ENCODE measurements at places on chromosomes 4 and X.

DNA sequence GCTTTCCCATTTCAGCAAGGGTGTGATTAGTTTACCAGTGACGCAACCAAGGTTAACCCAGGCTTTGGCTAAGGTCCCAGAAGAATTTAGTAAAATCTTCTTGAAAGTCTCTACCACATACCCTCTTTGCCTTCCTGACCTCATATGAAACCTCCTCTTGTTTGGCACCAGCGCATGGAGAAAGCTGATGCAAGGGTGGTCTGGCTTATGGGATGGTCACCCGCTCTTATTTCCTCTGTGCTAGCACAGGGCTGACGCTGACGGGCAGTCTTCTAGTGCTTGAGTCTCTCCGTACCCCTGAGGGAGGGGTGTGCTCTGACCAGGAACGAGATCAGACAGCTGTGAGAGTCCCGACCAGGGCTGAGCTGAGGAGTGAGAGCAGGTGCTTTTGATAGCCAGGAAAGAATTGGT, 137.6 kb downstream of the TENM3 start:
- no peak for DNase-seq

DNA sequence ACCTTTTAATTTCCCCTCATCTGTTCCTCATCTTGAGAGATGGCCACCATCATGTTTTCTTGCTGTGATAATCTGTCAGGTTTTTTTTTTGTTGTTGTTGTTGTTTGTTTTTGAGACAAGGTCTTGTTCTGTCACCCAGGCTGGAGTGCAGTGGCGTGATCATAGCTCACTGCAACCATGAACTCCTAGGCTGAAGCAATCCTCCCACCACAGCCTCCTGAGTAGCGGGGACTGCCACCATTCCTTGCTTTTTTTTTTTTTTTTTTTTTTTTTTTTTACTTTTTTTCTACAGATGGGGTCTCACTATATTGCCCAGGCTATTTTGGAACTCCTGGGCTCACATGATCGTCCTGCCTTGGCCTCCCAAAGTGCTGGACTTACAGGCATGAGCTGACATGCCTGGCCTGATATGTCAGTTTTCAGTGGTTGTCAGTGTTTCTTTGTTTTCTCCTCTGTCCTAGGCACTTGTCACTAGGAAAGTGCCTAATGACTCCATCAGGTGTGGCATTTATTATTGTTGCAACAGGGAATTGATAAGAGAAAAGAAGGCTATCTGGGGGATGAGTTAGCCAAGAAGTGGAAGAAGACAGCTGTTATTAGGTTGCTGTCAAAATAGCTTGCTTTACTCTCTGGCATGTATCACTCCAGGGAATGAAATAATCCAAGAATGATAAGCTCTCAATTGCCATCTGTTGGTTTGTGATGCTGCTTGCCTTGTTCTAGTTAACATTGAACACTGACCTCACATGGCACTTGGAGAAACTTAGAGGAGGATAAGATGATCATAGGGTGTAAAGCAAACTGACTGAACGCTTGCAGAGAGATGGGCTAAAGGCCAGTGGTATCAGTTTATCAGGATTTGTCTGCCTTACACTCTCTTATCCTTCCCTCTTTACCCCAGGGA, 41.7 kb downstream of the TMEM164 start:
- DNase-seq: no peak

GRCh38 chrX:153736071-153736820, 11.6 kb downstream of the ABCD1 start:
- DNase-seq: no peak

GRCh38 chr4:82201805-82202641, 171.8 kb downstream of the HNRNPD start:
- no peak for DNase-seq

DNA sequence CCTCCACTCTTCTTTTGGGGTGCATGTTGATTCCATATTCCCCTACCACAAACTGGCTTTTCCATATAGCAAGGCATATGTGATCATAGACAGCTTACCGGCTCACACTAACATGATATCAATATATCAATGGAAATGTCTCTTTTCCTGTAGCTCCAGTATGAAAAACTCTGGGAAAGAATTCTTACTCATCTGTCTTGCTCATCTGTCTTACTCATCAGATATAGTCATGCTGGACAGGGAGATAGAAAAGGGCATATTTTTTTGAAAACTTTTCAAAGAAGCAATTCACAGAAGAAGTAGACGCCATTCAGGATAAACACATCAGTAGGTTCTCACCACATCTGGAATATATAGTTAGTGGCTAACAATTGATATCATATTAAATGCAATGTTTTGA, 794.7 kb downstream of the RAB28 start:
- DNase-seq: no peak

DNA sequence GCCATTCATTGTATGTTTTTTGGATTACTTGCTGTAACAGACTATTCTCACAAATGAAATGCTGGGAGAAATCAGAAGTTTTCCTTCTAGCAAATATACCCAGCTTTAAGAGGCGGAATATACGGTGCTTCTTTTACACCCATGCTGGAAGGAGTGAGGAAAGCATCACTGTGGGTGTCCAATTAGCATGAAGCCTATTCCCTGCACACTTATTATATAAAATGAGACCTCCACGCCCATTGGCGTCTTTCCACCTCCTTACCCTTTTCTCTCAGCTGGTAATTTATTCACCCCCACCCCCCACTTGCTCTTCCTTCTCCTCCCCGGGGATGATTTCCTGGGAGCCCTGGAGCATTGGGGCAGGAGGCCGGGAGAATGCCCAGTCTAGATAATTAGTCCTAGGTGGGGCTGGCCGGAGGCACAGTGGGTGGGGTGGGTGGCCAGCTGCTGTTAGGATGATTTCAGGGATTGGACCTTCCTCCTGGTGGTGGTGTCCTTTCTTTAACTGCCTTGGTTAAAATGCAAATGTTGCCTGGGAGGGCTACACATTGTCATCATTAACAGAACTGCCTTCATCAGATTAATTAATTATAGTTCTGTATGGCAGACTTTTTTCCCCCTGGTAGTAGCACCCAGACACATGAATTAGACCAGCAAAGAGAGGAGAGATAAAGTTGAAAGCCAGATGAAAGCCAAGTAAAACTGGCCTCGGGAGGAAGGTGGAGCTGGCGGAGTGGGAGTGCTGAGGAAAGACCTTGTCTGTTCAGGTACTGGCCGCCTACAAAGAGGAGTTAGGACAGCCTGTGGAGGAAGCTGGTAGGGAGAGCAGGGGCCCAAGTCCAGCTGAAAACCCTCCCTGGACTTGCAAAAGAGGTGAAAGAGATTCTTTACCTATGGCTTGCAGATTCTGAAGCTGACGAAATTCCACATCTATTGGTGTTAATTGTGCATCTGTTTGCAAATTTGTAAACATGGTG, 11.4 kb downstream of the SHROOM2 start:
- DNase-seq: no peak

DNA sequence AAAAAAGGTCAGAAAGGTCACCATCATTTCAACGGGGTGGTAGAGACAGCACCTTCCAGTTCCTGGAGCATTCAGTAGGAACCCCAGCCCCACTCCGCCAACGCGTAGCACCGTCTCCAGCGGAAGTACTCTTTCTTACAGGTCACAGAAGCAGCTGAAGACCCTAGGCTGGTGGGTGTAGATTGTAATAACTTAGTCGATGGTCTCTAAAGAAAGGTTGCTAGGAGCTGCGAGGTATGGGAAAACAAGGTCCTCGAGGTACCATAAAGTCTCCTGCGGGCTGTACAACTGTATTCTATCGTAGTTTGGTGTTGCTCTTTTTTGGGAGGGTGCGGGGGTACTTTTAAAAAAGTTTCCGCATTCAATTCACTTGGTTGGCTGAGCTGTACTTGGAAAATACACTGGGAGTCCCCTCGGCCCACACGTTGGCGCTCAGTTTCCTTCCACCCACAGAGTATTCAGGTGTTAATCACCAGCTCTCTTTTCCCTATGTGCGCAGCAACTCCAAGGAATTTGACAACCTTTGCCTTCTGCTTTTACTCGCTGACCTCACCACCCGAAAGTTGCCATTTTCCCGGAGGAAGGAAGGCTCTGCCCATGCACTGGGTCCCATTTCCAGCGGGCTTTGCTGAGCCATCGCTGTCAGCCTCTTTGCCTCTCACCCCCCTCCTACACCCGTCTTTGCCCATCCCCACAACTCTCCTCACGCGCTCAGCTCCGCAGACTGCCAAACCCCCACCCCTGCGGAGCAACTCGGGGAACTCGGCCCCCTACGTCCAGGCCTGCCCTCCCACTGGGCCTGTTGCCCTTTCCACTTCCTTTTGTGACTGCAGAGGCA, 4.8 kb upstream of the SOX3 start:
- DNase-seq: no peak

GRCh38 chr4:39232100-39232499, 49.8 kb downstream of the WDR19 start:
- DNase-seq: no peak

DNA sequence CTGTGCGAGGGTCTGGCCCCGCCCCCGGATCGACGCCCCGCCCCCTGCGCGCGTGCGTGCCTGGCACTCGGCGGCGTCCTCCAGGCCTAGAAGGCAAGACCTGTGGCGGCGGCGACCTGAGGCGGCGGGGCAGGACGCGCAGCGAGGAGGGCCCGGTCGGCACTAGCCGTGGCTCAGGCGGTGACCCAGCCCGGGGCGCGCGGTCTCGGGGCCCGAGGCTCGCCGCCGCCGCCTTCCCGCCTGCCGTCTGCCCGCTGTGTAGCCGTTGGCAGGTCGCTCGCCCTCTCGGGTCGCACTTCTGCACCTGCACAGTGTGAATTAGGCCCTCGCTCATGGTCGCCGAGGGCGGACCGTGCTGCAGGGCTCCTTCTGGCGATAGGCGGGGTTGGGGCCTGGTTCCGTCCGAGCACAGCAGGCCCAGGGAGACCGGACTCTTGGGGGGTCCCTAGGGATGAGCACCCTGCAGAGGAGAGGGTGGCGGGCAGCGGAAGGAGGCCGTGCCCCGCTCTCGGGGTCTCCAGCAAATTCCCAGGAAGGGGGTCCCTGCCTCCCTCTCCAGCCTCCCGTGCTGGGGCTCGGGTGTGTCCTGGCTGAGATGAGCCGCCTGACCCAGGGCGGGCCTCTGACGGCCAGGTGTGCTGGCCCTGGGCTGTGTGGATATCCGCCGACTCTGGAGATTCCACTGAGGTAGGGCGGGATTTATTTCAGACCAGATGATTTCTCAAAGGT, 557 bp upstream of the FAM53A start:
- peak; percentile 83 for DNase-seq

DNA sequence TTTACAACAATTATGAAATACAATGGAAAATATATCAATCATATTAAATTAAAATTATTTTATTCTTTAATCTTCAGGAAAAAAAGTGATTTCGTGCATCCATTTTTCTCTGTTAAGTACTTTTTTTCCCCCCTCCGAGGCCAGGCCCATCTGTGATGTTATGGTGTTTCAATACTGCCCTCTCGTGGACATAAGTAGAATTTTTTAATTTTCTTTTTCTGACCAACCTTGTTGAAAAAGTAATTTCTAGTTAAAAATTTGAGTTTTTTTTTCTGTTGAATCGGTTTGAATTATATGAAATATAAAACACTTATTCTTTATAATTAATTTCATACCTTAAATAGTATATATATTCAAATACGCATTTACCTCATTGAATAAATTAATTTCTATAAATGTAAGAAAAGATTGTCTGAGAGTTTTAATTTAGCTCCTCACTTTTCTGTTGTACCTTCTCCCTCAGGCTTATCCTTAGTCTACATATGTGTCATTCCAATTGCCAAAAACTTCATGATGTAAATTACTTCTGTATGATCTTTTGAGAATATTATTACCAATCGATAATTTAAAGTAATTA, 175.8 kb upstream of the TECRL start:
- no peak for DNase-seq

DNA sequence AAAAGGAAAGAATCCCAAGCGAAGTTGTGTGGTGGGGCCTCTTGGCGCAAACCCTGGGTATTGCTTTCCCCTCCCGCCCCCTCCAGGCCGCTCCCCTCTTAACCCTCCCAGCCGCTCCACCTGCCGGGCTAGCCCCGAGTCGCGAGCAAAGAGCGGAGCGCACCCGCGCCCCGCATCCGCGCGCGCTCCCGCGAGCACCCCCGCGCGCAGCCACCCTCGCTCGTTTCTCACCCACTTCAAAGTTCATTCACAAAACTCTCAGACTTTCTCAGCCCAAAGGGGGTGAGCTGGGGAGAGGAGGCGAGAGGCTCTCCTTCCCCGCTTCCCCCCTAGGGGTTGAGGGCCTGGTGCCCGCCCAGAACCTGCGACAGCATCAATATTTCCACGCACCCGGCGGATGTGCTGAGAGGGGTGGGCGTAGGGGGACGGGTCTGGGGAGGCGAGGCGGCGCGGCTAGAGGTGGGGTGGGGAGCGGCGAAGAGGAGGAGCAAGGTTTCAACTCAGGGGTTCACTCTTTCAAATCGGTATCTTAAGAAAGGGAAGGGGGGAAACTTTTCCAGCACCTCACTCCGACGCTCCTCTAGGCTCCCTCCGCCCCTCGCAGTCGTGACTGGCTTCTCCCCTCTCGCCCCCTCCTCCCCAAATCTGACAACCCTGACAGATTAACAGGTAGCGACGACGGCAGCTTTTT, 1.8 kb downstream of the MAML3 start:
- peak; percentile 58 for DNase-seq

DNA sequence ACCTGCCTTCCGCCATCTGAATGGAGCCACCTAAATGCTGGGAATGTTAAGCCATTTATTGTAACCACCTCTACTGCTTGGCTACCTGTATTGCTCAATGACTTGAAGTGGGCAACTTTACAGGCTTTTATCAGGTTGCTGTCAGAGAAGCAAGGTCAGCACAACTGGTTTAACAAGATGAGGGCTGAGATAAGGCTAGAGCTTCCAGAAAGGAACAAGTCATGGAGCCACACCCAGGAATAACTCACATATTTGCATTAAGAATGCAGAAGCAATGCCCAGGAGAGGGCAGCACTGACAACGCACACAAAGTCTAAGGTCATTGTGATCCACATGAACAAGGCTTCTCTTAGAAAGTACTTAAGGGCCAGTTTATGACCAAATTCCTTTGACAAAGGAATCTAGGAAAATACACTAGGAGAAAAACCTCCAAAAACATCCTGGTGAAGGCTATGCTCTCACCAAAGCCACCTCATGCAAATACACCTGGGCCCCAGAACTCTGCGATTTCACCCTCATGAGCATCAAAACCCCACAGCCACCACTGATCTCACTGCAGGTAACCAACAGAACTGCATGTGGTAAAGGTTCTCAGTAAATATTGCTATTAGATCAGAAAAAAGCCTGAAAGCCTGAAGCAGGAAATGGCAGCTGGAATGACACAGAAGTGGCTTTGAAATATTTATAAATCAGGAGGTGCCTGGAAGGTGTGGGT, 15.0 kb upstream of the STS start:
- DNase-seq: no peak

- DNase-seq: no peak
Observed at GRCh38 chr4:96525898-96526297, 686.0 kb downstream of the PDHA2 start.

DNA sequence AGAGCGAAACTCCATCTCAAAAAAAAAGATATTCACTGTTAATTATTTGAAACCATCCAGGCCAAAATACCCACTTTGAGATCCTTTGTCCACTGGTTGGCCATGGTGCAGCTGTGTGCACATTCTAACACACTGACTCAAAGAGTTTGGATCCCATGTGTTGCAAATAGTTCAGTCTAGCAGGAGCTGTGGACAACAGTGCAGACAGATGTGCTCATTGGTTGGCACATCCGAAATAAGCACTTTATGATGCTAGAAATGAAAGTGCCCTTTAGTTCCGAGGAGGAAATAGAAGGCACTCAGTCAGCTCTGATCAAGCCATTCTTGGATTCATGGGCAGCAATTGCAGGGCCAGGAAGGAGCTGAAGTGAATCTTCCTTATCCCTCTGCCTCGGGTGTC, 63.0 kb upstream of the TMEM150C start:
- DNase-seq: no peak
